ENCODE measurements at places on chromosomes 6 and 20.

- no peak for DNase-seq
These were observed 168.4 kb upstream of the TNFAIP3 start for GRCh38 chr6:137698636-137699030.

- peak; percentile 88 for DNase-seq
These were observed 78.7 kb downstream of the TMEM170B start for GRCh38 chr6:11616200-11616611.

GRCh38 chr20:1178623-1179022 is 6.2 kb downstream of the TMEM74B start:
- no peak for DNase-seq

- DNase-seq = no peak
These were observed 76.6 kb downstream of the DZANK1 start for GRCh38 chr20:18390201-18390600.

GRCh38 chr6:161890832-161891297 is 617.0 kb upstream of the AGPAT4 start:
- no peak for DNase-seq

GRCh38 chr20:13857961-13858360 is 73.1 kb downstream of the NDUFAF5 start:
- DNase-seq = no peak

DNA sequence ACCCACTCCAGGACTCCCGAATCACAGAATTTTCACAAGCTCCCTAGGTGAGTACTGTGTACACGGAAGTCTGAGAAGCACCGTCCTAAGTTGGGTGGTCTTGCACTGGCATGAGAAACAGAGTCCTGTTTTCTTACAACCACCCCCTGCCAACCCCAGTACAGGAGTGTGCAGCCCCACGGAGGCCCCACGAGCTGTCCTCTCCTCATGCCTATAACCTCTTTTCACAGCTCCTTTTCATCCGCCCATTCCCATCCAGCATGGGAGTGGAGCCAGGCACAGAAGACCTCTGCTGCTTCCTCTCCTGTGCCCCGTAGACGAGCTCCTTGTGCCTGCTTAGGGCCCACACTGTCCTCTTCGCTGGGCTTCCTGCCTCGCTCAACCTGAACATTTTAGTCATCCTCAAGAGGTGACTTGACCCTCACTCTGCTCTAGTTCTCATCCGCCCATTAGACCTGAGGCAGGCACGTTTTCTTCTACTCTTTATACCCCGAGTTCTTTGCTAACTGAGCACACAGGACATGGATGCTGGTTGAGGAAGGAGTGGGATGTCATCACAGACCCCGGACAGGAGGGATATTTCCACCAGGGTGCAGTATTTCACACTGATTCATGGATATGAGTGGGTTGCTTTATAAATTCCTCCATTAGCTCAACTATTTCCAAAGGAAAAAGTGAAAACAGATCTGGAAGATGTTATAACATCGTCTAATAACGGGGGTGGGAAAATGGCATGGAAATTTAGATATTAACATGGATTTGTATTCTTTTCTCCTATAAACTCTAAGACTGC is 160.5 kb downstream of the TTLL2 start:
- no peak for DNase-seq

DNA sequence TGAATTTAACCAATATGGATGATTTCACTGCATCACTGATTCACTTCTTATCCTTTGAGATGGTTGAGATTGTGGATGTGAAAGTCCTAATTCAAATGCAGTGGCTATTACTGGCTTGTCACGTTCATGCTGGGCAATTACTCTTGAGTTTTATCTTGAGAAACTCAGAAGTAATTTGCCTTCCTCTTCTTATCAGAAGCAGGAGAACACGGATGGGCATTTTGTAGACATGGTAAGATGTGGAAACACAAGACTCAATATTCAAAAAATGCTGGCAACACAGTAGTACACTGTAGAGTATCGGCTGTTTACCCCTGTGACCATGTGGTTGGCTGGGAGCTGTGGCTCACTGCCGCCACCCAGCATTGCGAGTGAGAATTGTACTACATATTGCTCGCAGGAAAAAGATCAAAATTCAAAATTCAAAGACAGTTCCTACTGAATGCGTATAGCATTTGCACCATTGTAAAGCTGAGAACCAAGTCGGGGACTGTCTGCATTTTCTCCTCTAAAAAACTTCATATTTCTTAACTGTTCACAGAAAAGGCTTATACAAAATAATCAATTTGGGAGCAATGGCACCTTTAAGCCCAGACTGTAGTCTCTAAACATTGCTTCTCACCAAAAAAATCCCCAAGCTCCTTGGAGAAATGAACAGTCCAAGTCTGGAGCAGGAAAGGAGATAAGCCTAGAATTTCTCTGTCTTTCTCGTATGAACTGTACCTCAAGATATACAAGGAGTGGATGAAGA is 61.9 kb upstream of the ELOVL5 start:
- peak; percentile 42 for DNase-seq

GRCh38 chr6:56567501-56567900 is 75.2 kb downstream of the DST start:
- DNase-seq = no peak

DNA sequence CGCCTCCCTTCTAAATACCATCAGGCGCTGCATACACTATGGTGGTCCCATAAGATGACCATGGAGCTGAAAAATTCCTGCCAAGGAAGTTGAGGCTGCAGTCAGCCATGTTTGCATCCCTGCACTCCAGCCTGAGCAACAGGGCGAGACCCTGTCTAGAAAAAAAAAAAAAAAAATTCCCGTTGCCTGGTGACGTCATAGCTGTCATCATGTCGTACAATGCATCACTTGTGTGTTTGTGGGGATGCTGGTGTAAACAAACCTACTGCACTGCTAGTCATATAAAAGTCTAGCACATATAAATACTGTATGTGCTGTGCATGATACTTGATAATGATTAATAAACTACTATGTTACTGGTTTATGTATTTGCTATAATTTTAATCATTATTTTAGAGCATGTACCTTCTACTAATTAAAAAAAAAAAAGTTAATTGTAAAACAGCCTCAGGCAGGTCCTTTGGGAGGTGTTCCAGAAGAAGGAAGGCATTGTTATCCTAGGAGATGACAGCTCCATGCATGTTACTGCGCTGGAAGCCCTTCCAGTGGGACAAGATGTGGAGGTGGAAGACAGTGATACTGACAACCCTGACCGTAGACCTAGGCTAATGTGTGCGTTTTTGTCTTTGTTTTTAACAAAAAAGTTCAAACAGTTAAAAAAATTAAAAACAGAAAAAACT is 132.6 kb downstream of the BANF2 start:
- no peak for DNase-seq
